Cardiac atrium fibroblast (primary cell): ENCODE measurements at places on chromosomes 3 and 15. TPM values are rescaled to one million over a fixed set of nuclear protein-coding genes. Genes with fewer than 3 reads are reported as not detected.

Gene SPTBN5
- under 0.01 and 0.16 TPM in 2 replicates for total RNA-seq

Gene GNAT1
- not detected in 2 replicates for total RNA-seq

Gene IQCB1
- total RNA-seq: 11.6 and 21.9 TPM in 2 replicates

Gene PRC1
- total RNA-seq: 33.8 and 37.9 TPM in 2 replicates

Gene AP3B2
- total RNA-seq: not detected in 2 replicates

Gene RTP3
- total RNA-seq: not detected in 2 replicates
